Heart right ventricle (tissue), 16 donors: ENCODE measurements at places on chromosomes 1 and 21.

GRCh38 chr1:96509951-96510350 lies 211.6 kb upstream of the PTBP2 start:
- no peak for DNase-seq

GRCh38 chr21:39714331-39714730 lies 30.7 kb upstream of the IGSF5 start:
- no peak for DNase-seq

DNA sequence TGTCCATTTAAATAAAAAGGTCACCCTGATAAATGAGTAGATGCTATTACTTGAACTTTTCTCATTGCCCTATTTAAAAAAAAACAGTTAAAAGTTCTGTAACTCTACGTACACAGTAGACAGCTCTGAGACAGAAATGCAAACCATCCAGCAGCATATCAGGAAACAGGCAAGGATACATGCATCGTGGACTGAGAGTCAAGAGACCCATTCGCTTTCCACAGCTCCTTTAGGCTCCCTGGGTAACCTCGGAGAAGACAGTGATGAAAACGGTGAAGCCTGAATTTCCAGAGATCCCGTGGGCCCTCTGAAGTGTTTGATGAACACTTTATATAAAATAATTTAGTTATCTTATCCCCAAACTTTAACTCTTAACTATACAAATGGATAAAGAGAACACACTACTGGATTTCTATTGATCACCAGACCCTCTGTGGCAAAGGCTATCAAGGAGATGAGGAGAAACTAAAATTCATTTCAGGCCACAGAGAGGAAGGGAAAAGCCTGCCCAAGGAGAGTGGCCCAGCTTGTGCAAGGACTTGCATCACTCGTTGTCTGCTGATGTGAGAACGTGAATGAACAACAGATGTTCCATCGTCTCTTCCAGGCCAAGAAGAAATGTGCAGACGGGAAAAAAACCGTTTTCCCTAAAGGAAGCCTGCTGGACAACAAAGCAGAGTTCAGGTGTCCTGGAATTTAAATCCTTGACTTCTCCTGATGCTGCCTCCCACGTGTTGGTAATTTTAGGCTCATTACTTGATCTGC lies 131.0 kb downstream of the TGFBR3 start:
- DNase-seq = no peak

- no peak for DNase-seq
Measured at GRCh38 chr21:46207006-46207919, 21.3 kb downstream of the LSS start.

DNA sequence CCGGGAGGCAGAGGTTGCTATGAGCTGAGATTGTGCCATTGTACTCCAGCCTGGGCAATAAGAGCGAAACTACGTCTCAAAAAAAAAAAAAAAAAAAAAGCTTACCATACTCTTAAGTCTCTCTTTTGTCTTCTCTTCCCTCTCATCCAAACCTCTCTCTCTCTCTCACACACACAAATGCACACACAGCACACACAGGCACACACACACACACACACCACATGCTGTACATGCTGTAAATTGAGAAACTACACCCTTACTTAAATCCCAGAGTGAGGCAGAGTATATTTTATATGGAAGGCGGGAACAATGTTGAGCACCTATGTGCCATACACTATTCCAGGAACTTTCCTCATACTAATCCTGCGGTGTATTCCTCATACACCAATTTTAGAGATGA lies 6.5 kb downstream of the MCOLN3 start:
- DNase-seq = no peak

DNA sequence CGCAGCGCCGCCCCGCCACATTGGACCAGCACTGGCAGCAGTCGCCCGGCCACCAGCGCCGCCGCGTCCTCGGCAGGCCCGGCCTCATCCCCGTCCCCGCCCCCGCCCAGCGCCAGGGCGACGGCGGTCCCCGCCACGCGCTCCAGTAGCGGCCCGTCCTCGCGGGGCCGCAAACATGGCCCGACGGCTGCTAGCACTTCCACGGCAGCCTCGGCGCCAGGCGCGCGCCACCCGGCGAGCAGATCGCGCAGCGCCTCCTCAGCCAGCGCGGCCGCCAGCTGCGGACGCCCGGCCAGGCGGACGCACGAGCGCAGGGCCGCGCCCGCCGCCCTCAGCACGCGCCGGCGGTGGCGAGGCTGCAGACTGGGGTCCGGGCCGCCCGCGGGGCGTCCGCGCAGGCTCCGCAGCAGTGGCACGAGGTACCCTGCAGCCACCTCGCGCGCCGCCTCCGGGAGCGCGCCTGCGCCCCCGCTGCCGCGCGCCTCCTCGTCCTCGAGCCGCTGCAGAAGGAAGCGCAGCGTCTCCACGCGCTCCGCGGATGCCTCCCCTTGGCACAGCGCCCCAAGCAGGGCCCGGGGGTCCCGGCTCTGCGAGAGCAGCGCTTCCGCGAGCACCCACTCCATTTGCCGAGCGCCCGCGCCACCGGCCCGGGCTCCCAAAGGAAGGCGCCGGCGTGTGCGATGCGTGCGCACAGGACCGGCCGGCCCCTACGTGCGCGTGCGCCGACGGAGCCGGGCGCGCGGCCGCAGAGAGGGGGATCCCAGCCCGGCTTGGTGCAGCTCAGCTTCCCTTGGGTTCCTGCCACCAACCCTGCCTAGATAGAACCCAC lies at the start of gene TARBP1:
Gene TARBP1 (minus strand): TSS at position 699 of the 829 bp plus-strand sequence. CDS start 76 bp downstream, at position 623.
- peak; percentile 47 for DNase-seq

GRCh38 chr1:175433532-175434282 lies 241.1 kb upstream of the KIAA0040 start:
- DNase-seq = no peak

DNA sequence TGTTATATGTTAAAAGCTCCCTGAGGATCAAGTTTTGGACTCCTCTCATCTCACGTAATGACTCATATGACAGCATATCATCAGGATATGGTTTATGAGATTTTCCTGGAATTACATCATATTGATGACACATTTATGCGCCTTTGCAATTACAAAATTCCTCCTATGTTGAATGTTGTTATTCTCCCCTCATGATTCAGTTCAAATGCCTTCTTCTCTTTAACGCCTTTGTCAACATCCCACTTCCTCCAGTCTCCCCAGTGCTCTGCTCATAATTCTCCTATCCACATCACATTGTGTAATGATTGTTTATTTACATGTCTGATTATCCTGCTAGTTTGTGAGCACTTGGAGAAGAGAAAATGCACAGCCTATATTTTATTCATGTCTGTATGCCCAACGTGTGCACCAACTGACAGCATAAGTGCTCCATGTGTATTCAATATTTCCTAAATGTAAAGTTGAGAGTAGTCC lies 80.9 kb upstream of the BACH1 start:
- no peak for DNase-seq

GRCh38 chr1:230509281-230509977 lies 83.3 kb upstream of the PGBD5 start:
- DNase-seq = no peak

- DNase-seq = no peak
Measured at GRCh38 chr1:229406798-229407197, 27.1 kb downstream of the ACTA1 start.

DNA sequence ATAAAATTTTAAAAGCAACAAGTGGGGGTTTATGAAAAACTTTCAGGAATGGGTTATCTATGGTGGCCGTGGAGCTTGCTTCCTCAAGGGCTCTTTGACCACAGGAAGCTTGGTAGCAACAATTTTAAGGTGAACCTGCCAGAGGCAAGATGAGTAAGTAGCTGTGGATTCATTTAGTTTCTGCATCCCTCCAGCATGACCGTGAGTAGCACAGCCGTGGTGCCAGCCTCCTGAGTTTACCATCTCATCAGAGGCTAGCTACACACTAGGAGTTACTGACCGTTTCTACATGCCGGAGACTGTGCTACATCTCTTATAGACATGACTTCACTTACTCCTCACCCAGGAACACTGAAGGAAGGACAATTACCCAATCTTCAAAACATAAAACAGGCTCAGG lies 30.1 kb upstream of the PLEKHG5 start:
- DNase-seq = no peak

- no peak for DNase-seq
Measured at GRCh38 chr1:219330001-219330400, 156.3 kb downstream of the LYPLAL1 start.

DNA sequence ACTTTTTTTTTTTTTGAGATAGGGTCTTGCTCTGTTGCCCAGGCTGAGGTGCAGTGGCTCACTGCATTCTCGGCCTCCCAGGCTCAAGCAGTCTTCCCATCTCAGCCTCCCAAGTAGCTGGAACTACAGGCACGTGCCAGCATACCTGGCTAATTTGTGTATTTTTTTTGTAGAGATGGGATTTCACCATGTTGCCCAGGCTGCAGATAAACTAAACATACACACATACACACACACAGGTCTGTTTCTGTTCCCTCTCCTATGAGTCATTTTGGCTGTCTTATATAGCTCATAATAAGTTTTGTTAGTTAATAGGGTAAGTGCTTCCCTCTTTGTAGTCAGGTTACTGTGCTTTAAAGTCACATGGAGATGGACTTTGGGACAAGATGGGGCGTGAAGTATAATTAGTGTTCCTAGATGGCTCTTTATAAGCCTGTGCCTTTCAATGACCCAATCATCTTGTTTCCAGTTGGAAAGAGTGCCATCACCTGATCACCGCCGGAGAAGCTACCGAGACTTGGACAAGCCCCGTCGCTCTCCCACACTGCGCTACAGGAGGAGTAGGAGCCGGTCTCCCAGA lies 9.1 kb downstream of the PRPF38A start:
- no peak for DNase-seq

DNA sequence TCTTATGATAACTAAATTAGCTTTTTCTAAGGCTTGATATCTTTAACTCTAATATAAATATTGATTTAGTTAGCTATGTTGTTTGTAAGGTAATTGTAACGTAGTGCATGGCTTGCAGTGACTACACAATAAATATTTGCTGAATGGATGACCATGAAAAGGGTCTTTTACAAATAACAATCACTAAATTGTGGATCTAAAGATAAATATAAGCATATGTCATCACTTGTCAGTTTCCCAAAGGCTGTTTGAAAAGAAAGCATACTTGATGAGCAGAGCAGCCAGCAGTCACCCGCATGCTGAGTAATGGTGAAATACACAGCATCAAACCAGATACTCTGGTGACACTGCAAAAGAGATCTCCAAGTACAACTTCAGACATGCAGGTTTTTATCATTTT lies 92.5 kb upstream of the FMN2 start:
- no peak for DNase-seq

- peak; percentile 32 for DNase-seq
Measured at GRCh38 chr1:40769815-40770214, 13.8 kb upstream of the KCNQ4 start.

DNA sequence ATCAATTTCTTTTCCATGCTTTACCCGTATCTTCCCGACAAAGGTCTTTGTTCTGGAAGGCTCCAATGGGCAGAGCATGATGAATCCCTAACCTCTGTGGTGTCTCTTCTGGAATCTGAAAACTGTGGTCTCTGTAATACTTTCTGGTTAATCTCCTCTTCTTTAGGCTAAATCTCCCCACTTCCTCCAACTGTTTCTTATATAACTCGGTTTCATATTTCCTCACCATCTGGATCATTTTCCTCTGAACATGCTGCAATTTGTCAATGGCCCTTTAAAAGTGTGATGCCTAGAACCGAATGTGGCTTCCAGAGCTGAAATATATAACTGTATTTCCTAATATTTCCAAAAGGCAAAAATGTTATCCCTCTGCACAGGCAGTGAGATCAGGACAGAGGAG lies 66.1 kb downstream of the ALG14 start:
- no peak for DNase-seq

DNA sequence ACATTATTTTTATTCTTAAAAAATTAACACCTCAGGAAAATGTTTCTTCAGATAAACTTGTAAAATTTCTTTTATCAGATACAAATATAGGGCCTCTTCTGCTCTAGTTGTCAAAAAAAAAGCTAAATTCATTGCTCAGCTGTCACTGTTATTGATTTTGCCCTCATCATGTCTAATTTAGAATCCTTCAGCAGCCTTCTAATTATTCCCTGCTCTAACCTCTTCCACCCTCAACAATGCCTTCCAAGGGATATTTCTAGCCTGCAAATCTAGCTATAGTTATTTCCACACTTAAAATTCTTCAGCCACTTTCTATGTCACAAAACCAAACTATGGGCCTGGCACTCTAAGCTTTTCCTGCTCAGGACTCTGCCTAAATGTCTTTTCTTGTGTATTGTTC lies 25.2 kb downstream of the PDE4B start:
- no peak for DNase-seq

- no peak for DNase-seq
Measured at GRCh38 chr1:54174106-54174505, 21.3 kb upstream of the CDCP2 start.

DNA sequence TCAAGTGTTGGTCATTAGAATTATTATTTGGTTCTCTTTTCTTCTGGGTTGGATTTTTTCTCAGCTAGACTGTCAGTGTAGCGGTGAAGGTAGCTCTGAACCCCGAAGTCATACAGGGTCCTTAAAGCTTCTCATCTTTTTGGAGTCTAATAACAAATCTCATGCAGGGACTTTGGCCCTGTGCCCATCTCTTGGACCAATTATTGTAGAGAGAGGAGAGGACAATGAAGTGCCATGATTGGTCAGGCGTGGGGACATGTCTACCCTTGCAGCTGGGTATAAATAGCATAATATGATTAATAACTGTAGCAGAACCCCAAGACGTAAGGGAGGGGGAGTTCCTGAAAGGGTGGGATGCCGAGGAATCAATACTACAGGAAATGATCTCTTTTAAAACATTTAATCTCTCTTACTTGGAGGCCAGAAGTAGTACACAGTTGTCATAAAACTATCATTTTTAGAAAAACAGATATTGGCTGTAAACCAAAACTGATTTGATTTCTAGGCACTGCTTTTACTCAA lies 8.8 kb downstream of the MAGI3 start:
- DNase-seq = no peak

- peak; percentile 68 for DNase-seq
Measured at GRCh38 chr1:66331658-66332547, 202.1 kb upstream of the SGIP1 start.

DNA sequence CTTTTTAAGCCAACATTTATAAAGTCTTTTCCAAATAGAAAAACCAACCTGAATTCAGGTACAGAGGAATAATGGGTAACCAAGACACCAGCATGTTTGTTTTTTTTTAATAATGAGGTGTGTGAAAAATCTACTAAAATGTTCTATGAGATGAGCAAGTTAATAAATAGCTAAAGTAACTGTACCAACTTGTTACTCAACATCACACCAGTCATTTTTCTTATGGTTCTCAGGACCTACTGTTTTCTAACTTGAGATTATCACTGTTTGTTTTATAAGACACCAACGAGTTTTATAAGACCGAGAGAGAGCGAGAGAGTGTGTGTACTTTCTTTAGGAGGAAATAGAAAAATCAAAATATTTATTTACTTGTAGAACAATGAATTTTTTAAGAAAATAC lies 12.4 kb downstream of the ELK4 start:
- DNase-seq = no peak
